ENCODE measurements at places on chromosomes 3 and 15.

- no peak for DNase-seq
Observed at GRCh38 chr15:101657968-101658784, 6.0 kb upstream of the TM2D3 start.

DNA sequence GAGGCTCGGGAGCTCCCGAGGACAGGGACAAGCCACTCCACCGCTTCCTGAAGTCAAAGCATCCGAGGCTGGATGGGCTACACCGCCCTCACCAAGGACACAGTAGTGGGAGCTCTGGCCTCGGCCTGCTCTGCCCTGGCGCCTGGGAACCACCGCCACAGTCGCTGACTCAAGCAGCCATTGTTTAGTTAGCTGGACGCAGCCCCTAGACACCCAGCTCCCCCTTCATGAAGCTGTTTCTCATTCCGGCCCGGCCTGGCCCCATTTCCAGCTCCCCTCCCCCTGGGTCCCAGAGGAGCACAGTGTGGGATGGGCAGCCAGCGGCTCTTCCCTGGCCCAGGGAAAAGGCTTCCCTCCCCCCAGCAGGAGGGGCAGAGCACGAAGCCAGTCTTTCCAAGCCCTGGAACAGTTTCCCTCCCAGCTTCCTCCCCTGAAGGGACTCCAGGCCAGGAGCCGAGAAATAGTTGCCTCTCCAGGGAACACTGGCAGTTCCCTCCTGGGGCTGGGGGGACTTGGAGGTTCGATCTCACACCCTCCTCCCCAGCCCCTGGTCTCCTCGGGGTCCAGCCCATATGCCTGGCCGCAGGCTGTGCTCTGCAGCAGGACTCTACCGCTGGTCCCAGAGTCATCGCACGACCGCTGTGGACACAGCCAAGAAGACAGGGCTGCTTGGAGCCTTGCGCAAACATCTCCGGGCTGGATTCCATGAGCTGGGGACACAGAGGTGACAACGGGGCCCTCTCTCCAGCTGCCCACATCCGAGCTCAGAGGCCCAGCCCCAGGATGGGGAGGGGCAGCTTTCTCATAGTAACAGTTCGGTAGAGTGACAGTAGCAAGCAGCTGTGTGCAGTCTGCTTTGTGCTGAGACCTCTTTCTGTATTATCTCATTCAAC lies 10.0 kb downstream of the PLXND1 start:
- no peak for DNase-seq

DNA sequence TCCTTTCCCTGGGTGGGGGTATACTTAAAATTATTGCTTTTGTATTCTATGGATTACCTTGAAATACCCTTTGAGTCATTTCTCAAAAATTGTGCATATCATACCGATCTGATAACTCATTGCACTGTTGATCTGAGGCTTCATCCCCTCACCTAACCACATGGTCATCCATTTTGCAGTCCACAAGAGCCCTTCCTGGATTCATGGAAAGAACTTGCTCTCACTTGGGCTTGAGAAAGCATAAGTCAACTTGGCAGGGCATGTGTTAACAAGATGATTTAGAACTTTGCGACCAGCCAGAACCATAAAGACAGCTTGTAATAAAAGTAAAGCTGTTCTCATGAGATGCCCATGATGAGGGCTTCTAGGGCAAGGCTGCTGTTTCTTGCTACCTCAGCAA lies 22.2 kb downstream of the MME start:
- DNase-seq = no peak

DNA sequence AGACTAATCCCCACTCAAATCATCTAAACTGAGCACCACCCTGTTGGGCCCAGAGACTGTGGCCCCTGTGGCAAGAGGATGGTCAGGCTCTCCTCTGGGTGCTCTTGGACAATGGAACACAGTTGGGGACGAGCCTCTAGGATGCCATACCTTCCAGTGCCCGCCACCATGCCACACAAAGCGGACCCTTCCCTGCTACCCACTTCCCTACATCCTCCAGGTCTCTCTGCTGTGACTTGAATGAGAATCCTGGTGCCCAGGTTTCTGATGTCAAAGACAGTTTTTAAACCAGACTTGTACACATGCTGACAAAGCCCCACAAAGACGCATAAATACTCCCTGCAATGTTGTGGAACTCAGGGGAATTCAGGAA lies 4.7 kb downstream of the CCDC51 start:
- DNase-seq = no peak

GRCh38 chr3:48412375-48413001 lies 17.4 kb downstream of the PLXNB1 start:
- no peak for DNase-seq

DNA sequence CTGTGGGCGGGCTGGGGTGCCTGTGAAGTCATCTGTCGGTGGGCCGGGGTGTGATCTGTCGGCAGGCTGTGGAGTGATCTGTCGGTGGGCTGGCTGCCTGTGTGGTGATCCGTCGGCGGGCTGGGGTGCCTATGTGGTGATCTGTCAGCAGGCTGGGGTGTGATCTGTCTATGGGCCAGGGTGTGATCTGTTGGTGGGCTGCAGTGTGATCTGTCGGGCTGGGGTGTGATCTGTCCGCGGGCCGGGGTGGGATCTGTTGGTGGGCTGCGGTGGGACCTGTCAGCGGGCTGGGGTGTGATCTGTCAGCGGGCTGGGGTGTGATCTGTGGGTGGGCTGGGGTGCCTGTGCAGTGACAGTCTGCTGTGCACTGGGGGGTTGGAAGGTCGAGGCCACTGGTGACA lies 204.5 kb downstream of the XXYLT1 start:
- DNase-seq = no peak

GRCh38 chr3:195227871-195228270 lies 43.1 kb downstream of the XXYLT1 start:
- no peak for DNase-seq

DNA sequence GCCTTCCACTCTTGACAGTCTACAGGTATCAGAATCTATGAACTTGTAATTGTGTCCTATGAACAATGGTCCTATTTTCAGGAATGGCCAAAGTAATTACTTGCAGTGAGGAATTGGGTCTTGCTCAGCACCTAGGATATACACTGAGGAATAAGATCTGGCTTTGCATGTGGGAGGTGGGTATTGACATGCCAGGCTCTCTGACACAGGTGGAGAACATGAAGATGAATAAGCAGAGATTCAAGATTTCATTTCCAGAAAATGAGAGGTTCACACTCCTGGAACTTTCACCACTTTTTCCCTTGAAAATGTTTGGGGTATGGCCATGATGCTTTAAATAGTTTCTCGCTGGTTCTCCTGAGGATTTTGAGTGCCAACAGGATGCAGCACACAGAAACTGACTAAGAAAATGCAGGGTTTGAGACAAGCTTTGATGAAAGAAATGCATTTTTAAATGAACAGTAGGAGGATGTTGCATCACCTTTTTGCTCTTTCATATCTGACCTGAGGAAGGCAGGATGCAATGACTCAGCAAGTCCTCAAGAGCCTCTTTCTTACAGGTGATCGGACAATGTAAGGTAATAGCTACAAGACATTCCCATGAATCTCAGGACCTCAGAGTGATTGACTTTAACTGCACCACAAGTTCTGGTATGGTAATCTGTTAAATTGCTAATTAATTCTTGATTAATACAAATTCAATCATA lies 3.7 kb downstream of the HRG start:
- no peak for DNase-seq

GRCh38 chr3:119751423-119751822 lies 30.5 kb upstream of the NR1I2 start:
- no peak for DNase-seq

DNA sequence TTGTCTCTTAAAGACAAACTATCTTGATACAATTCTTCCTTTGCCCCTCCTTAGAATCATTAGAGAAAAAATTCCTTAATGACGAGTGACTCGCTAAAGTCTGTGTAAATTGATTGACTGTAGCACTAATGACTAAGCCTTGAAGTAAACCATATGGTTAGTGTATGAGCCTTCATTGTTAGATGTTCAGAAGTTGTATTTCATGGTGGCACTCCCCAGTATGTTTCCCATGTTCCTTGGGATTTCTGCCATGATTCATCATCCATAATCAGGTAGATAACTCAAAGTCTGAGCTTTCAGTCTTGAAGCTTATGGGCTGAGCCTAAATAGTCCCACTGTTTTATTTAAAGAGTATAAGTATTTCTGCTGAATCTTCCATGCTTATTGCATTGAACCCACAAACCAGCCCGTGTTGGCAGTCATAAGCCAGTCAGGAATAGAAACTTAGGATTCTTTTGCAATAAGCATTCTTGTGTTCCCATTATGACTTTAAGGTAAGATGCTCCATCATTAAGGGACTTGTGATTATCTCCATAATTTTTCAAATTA lies 371.2 kb upstream of the RARB start:
- no peak for DNase-seq

GRCh38 chr3:179608931-179609720 lies 4.5 kb downstream of the NDUFB5 start:
- no peak for DNase-seq

DNA sequence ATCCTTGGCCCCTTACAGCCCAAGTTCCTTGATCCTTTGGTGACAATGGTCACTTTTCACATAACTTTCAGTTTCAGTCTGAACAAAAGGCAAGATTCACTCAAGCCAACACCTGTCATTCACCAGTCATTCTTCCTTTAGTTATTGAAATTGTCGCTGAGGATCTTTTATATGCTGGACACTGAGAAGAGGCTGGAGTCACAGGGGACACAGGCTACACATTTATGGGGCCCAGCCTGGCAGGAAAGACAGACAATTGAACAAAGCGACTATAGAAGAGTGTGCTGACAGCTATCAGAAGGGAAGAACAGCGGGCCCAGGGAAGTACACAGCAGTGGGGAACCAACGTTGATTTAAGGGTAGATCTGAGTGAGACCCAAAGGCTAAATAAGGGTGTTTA lies 69.8 kb upstream of the PROK2 start:
- no peak for DNase-seq

- no peak for DNase-seq
Observed at GRCh38 chr3:41324156-41324475, 124.8 kb downstream of the CTNNB1 start.

- DNase-seq = no peak
Observed at GRCh38 chr15:69939513-69940440, 157.9 kb downstream of the TLE3 start.

GRCh38 chr3:71753701-71754609 lies at the start of gene GPR27:
GPR27 (plus strand) TSS chr3:71753855; CDS start chr3:71754050, 195 bp downstream.
- peak; percentile 59 for DNase-seq

DNA sequence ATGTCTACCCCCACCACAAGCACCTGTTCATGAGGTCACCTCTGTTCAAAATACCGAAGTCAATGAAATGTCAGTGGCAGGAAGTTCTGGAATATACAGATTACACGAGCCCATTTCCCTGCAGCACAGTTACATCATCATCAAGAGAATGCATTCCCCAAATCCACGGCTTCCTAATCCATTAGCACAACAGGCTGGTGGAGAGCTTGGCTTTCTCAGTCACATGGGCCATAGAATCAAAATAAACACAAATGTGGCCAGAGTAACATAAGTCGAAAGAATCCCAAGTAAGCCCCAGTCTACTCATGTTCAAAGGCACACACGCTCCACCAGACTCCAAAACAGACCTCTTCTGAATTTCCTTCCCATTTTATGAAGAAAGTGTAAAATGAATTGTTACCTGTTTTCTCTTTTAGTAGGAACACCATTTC lies 419.3 kb downstream of the MAGI1 start:
- peak; percentile 40 for DNase-seq

DNA sequence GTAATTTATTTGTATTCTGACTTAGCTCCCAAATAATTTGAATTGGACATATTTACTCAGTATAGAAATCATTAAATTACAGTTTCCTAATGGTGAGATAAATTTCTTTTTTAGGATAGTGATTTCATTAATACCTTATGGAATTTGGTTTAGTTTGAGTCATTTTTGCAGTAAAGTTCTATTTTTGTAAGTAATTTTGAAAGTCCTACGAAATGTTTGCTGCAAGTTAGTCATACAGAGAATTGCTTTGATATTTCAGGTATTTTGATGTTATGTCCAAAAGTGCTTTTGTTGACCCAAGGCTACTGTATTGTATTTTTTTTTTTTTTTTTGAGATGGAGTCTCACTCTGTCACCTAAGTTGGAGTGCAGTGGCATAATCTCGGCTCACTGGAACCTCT lies 41.7 kb downstream of the TCF12 start:
- DNase-seq = no peak

DNA sequence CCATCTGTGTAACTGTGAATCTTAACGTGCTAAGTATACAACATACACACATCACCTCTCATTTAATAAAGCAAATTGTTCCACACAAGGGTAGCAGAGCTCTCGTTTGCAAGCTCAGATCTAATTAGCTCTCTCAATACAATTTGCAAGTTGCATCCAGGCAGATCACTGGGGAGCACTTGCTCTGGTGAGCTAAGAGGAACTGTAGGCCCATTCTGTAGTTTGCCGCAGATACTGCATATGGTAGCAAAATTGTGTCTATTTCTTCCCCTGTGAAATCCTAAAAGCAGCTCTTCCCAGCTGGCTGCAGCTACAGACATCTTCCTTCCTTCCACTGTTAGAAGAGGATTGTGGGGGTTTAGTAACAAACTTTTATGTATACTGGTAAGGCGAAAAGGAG lies 288.7 kb upstream of the ADAMTS9 start:
- no peak for DNase-seq

DNA sequence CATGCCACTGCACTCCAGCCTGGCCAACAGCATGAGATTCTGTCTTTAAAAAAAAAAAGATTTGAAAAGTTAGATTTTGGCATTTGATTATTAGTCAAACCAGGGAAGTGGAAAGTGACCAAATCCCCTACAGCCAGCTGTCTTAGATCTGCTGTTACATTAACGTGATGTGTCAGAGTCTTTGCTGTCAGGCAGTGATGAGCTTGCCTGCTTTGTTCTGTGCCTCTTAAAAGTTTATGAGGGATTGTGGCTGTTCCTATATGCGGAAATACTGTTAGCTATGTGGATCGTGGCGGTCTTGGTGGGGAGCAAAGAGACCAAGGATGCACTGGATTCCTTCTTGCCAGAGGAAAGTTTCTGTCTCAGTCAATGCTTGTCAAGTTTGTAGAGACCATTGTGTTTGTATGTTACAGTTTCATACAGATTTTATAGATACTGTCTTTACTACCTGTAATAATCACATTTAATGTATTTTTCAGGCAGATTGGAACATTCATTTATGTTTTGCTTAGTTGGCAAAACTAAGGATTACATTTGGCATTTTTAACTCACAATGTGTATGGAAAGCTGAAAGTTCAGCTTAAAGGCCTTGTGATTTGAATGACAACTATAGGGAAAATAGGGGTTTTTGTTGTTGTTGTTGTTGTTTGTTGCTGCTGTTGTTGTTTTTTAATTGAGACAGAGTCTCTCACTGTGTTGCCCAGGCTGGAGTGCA lies 137.4 kb downstream of the VPS8 start:
- DNase-seq = no peak
